ENCODE measurements at places on chromosomes 12 and 14.

GRCh38 chr14:96851694-96852381 lies 54.7 kb downstream of the VRK1 start:
- DNase-seq: no peak

GRCh38 chr14:98963610-98964009 lies 308.4 kb downstream of the BCL11B start:
- no peak for DNase-seq

DNA sequence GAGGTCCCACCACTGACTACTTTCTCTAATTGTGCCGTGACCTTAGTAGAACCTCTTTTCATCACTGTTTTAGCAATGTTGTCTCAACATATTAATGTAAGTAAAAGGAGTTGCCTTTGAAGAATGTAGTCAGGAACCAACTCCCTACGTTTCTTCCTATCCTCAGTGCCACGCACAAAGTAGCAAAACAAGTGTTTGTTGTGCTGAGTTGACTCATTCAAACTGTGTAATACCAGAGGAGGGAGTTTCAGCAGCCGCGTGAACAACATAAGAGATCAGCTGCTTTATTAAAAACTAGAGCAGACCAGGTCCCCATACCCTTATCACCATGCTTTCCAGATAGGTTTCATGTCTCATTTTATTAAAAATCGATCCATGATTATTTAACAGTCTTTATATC lies 19.1 kb downstream of the PLBD1 start:
- no peak for DNase-seq

- DNase-seq: no peak
Observed at GRCh38 chr14:91848504-91849001, 18.8 kb downstream of the TC2N start.

DNA sequence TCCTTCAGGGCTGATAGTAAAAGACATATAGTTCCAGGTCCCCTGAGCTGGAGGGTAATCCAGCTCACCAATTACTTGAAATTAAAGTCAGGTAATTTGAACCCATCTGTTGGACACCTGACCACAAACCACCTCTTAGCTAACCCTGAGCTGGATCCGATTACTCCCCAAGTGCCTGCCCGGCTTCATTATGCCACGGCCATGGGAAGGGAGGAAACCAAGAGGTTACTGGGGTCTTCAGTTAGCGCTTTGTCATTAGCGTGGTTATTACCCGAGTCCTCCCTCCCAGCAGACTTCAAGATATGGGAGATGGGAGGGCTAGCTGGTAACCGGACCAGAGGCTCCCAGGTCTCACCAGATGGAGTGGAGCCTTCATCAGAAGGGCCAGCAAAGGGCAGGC lies 1071.4 kb downstream of the BCL11B start:
- no peak for DNase-seq

- DNase-seq: no peak
Observed at GRCh38 chr12:2486796-2487195, 308.0 kb upstream of the FKBP4 start.

DNA sequence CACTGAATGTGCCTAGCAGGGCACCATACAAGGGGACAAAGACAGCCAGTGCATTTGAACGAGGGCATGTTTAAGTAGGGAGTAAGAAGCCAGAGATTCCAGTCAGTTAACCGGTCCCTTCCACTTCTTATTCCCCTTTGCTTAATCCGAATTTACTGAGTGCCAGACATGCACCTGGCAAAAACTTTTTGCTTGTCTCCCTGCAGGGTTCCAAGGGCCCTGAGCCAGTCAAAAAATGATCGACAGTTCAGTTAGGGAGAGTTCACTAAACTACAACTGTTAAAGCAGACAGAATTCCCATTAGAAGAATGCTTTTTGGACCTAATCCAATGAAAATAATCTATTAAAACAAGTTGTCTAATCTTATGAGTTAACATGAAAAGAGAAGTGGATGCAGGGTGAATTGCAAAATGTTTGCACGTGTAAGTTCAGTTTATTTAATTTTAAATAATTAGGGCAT lies 193.8 kb downstream of the TMTC2 start:
- no peak for DNase-seq

- no peak for DNase-seq
Observed at GRCh38 chr12:100591979-100592378, 18.5 kb downstream of the GAS2L3 start.

GRCh38 chr12:132154341-132154761 lies 10.1 kb downstream of the NOC4L start:
- no peak for DNase-seq

DNA sequence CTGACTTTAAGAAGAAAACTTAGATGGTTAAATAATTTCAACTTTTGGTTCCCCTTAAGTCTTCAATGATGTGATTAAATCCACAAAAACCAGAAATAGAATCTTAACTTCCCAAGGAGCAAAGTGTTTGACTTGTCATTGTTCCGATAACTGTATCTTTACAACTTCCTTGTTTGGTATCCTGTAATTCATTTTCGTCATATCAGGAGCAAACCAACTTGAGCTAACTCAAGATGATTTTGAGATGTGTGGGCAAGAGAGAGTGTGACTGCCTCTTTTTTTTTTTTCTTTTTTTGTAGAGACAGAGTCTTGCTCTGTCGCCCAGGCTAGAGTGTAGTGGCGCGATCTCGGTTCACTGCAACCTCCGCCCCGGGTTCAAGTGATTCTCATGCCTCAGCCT lies 25.3 kb downstream of the DRAM1 start:
- no peak for DNase-seq

- no peak for DNase-seq
Observed at GRCh38 chr14:68759937-68760336, 32.9 kb downstream of the ZFP36L1 start.

DNA sequence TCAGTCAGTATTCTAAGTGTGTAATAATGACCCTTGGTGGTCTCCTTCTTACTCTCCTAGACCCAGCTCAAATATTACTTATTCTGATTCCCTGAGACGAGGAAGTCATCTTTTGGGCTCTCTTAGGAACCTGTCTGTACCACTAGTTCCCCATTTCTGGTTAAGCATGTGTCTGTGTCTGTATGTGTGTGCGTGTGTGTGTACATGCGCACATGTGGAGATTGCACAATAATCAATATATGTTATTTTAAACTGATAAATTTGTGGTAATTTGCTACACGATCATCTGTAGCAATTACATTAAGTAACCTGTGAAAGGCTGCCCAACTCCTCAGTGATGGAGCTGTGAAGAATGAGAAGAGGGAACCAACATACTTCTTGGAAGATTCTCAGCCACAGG lies 132.2 kb downstream of the ASCL4 start:
- no peak for DNase-seq

GRCh38 chr12:31900271-31900670 lies 58.9 kb upstream of the RESF1 start:
- no peak for DNase-seq

- no peak for DNase-seq
Observed at GRCh38 chr14:30275604-30276003, 283.4 kb upstream of the G2E3 start.

DNA sequence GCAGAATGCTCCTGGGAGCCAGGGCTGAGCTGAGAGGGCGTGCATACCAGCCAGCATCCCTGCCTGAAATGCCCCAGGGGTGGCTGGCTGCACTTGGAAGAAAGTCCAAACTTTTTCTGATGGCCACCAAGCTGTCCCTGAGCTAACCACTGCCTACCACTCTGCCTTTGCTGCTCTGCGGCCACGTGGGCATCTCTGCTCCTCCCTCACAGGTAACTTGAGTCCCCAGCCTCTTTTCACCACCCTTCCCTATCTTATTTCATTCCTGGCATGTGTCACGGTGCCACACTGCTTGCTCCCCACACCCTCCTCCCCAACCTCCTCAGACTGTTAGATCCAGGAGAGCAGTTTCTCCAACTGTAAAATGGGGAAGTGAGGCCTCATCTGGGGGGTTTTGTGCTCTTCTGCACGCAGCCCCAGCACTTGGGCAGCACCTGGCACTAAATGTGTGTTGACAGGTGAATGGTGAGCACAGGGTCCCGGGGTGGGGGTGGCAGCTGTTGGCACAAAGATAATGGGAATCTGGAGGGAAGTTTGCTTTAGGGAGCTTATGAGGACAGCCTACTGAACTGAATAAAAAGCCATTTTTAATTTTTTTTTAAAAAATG lies 113.0 kb downstream of the GLT1D1 start:
- DNase-seq: no peak

GRCh38 chr12:127383281-127383680 lies 883.7 kb upstream of the TMEM132C start:
- no peak for DNase-seq

All from HS-27A (cell line).